ENCODE measurements at places on chromosomes 5 and 9.

DNA sequence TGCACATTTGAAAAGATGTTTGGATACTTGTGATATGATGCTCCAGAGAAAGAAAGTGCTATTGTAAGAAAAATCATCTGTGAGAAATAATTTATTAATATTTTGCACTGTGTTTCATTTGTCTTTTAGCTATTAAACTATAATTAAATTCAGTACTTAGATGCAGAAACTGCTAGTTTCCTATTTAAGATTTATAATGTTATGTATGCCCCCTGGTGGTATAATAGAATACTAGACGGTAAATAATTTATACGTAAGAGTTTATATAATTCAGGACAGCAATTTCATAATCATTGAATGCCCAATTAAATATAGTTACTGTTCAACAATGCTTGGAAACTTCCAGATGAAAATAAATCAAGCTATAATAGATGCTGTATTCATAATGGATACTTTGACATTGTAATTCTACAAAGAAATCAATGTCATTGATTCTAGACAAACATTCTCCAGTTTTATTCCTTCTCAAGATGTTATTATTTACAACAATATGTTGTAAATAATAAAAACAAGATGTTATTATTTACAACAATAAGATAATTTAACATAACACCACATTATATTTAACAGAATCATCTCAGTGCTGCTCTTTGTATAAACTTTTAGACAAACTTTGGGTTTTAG, 101.0 kb downstream of the TMEM232 start:
- peak; percentile 43 for DNase-seq

DNA sequence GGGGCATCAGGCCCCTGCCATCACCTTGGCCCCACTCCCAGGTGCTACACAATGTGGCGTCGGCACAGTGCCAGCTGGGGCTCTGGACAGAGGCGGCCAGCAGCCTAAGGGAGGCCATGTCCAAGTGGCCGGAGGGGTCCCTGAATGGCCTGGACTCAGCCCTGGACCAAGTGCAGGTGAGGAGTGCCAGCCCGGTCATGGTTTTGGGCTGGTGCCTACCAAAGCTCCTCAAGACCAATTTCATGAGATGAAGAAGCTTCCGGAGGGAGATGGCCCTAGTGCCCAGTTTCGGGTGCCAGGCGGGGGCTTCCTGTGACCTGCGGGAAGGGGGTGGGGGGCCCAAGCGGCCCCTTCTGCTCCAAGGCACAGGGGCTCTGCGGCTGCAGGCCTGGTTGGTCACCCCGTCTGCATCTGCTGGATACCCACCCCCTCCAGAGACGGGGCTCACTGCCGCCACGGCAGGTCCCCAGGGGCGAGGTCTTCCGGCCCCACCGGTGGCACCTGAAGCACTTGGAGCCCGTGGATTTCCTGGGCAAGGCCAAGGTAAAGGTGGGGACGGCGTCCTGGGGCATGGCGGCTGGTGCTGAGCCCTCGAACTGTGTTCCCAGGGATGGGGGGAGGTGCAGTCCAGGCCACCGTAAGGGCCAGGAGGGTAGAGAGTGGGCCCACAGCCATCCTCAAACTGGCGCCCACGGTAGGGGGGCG, 5.8 kb downstream of the NOXA1 start:
- DNase-seq = no peak

DNA sequence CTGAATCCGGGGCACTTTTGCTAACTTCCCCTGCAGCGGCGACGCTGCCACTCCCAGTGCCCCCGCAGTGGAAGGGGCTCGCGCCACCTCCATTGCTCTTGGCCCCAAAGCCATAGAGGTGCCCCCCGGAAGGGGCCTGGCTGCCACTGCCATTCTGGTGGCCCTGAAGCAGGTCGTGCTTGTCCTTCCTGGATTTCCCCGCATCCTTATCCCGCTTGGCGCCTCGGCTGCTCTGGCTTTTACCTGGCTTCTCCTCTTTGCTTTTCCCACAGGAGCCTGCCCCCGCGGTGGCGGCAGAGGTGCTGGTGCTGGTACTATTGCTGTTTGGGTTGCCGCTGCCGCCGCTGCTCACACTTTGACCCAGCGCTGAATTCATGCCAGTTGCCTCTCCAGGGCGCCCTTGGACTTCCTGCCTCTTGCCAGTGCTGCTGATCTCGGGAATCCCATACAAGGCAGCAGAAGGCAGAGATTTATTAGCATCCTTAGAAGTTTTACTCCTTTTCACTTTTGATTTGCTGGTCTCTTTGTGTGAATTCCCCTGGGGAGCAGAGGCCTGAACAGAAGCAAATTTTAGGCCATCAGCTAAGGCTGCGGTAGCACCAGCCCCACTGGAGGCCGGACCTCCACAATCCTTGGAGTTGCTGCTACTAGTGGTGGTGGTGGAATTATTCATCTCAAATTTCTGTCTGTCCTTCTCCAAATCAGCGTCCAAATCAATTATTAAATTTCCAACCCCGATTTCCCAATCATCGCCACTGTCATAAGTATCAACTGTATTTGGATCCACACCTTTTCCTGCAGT, 2.1 kb downstream of the ZNF608 start:
- peak; percentile 67 for DNase-seq

- DNase-seq = peak; percentile 25
Measured at GRCh38 chr5:162990856-162991497, 446.4 kb upstream of the CCNG1 start.

DNA sequence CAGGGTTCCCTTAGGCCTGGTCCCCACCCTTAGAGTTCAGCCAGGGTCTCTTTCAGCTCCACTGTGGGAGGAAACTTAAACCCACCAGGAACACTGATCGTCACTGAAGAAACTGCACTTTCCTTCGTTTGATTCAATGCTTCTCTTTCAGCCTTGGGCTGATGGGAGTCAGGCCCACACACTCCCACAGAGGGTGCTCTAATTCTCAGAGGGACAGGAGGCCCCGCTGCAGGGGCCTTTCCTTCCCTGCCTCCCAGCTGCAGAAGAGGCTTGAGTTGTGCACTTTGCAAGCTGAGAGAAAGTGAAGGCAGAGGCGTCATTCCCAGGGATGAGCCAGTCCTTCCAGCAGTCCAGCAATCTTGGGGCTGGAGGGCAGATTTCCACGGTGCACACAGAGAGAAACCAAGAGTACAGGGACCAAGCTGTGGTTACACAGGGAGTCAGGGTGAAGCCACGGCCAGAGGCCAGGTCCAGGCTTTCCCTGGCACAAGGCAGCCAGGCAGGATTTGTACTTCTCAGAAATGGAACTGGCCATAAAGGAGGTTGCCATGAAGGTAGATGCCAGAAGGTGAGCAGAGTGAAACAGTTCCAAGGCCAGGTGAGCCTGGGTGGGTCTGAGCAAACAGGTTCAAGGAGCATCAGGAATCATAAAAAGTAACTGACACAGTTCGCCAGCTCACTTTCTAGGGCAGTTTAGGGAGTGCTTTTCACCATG, 10.4 kb upstream of the GLIPR2 start:
- no peak for DNase-seq

DNA sequence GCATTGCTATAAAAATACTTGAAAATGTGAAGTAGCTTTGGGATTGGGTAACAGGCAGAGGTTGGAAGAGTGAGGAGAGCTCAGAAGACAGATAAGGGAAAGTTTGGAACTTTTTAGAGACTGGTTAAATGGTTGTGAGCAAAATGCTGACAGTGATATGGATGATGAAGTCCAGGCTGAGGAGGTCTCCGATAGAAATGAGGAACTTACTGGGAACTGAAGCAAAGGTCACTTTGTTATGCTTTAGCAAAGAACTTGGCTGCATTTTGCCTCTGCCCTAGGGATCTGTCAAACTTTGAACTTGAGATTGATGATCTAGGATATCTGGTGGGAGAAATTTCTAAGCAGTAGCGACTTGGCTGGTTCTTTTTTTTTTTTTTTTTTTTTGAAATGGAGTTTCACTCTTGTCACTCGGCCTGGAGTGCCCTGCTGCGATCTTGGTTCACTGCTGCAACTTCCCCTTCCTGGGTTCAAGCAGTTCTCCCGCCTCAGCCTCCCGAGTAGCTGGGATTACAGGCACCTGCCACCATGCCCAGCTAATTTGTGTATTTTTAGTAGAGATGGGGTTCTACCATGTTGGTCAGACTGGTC, 998.9 kb downstream of the TLE1 start:
- DNase-seq = no peak

- no peak for DNase-seq
Measured at GRCh38 chr5:131671994-131672655, 37.1 kb upstream of the RAPGEF6 start.

DNA sequence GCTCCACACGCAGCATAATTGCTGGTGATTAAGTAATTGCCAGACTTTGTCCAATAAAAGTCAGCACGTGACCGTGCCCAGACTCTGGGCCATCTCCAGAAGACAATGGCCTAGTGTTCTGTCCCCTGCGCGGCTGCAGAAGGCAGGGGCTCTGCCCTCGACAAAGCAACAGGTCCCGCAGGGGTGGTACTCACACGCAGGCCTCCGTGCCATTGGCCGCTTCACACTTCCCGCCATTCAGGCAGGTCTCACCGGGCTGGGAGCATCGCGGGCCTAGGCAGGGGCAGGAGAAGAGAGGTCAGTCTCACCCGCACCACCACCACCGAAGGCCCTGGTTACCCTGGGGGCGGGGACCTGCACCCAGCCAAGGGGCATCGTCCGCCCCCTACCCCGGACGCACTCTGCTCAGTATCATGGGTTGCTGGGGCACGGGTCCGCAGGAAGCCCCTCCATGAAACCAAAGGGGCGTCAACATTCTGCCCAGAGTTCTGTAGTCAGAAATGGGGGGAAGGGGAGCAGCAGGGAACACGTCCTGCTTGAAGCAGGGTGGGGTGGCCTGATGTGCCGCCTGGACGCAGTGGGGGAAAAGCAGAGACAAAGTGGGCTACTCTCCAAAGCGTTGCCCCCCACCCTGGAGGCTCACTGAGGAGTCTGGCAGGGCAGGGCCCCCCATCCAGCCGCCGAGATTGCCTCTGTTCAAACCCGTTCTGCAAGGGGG, 1.9 kb downstream of the NOTCH1 start:
- no peak for DNase-seq

DNA sequence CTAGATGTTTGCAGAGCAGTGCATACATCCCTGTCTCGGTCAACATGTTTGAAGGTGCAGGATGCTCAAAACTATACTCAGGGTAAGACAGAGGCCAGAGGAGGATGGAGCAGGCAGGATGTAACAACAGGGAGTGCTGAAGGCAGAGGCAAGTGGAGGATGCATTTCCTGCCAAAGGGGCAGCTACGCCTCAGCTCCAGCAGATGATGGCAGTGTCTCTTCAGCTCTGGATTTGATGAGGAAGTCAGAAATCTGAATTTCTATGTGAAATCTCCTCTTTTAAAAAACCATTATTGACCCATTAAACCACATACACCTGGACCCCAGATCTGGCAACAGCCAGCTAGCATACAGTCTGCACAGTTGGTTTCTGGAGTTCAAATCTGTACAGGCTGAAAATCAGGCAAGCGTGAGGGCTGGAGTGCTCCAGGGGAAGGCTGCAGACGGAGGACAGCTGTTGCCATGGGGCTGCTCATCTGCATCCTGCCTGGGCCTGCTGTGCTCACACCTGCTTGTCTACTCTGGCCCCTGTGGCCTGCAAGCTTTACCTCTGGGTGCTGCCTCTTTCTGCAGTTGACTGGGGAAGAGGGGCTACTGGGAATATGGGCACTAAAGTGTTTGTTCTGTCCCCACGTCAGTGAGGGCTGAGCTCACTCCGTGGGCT, 152.9 kb upstream of the SLC28A3 start:
- no peak for DNase-seq

DNA sequence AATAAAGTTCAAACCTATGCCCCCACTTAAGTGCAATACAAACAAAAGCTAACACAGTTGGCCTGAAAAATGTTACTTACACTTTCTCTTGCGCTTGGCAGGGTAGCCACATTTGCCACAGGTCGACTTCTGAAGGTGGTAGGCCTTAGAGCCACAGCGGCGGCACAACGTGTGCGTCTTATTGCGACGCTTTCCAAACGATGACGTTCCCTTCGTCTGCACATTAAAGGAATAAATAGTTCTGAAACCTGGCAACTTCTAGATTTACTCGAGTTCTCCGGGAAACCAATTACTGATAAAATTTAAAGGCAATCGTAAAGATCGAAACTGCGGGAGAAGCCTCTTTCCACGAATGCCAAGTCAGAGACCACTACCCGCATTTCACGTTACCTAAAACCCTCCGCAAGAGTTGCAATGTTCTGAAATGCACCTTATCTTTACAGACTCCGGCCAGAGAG, 602 bp downstream of the RPL37 start:
- DNase-seq = peak; percentile 42

- no peak for DNase-seq
Measured at GRCh38 chr5:68233075-68233474, 17.5 kb downstream of the PIK3R1 start.

DNA sequence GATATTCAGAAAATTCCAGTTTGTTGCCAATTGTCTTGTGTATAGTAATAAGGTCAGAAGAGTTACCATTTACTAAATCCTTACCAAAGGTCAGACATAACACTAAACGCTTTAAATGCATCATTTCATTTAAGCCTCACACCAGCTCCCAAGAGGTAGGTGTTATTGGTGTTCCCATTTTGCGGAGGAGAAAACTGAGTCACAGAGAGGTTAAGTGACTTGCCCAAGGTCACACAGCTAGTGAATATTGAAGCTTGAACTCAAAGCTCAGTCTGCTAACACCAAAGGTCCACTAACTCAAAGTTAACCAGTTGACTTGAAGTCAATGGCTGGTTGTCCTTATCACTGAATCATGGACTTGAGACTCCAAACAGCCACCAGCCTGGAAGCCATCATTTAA, 40.8 kb upstream of the NTNG2 start:
- no peak for DNase-seq

DNA sequence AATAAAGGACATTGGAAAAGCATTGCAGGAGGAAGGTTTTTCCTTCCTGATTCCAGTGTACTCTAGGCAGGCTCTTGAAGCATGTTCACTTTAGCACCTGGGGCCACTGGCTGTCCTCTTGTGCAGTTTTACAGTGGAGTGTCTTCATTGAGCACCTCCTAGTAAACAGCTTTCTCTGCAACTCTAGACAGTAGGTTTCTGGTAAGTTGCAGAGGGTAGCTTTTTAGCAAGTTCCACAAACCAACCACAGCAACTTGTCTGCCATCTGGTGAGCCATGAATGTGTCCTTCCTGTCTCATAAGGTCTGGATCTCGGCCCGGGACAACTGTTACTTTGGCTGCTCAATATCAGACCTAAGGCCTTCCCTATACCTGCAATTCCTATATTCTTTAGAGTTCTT, 488.0 kb downstream of the MAN2A1 start:
- DNase-seq = no peak

Measured in kidney tubule cell (primary cell).